A673 (cell line): ENCODE measurements at places on chromosomes 4 and X. TPM values are rescaled to one million over a fixed set of nuclear protein-coding genes. Genes with fewer than 3 reads are reported as not detected.

Gene BGN
- 51.8 and 90.9 TPM in 2 replicates for total RNA-seq

Gene C1GALT1C1
- total RNA-seq = 9.5 and 10.2 TPM in 2 replicates

Gene KCTD8
- not detected in 2 replicates for total RNA-seq

Gene ATG4A
- 3.8 and 4.8 TPM in 2 replicates for total RNA-seq

Gene USO1
- total RNA-seq = 35.6 and 36.1 TPM in 2 replicates

Gene MTNR1A
- 1.2 and 3.0 TPM in 2 replicates for total RNA-seq

Gene DSPP
- total RNA-seq = not detected in 2 replicates

Gene WAS
- 0.90 and 1.1 TPM in 2 replicates for total RNA-seq

Gene GUCY1B1
- not detected in 2 replicates for total RNA-seq

Gene SUPT20HL2
- total RNA-seq = not detected in 2 replicates

Gene TBC1D8B
- total RNA-seq = 0.41 and 0.61 TPM in 2 replicates

Gene PPP4R3C
- total RNA-seq = not detected in 2 replicates

Gene GDI1
- 137 and 139 TPM in 2 replicates for total RNA-seq

Gene SMIM10
- not detected in 2 replicates for total RNA-seq

- no peak for DNase-seq
- no peaks in the 10 kb centered on the region for H3K36me3 ChIP-seq
- H3K4me1 ChIP-seq = no peaks in the 10 kb centered on the region
- H3K4me3 ChIP-seq = no peak overlapping the region
Measured at GRCh38 chr4:142202404-142203332, 566.3 kb downstream of the IL15 start.

GRCh38 chrX:149213264-149213663, 291.8 kb downstream of the IDS start:
- no peaks in the 10 kb centered on the region for H3K36me3 ChIP-seq
- H3K27ac ChIP-seq = no peak overlapping the region
- no peak for DNase-seq
- H3K27me3 ChIP-seq = no peaks in the 10 kb centered on the region
- H3K4me3 ChIP-seq = no peak overlapping the region

DNA sequence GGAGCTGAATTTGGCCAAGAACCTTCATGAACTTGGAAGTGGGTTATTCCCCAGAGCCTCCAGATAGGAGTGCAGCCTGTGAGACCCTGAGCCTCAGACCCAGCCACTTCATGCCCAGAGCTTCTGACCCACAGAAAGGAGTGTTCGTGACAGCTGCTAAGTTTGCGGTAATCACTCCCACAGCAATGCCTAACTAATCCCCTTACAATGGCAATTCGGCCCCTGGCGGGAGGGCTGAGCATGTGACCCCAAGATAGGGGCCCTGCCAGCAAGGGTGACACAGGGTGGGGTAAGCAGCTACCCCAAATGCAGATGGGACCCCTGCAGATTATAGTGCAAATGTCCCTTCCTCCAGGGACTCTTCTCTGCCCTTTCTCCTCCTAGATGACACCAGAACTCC, 22.5 kb downstream of the PNMA6E start:
- no peaks in the 10 kb centered on the region for H3K36me3 ChIP-seq
- H3K4me1 ChIP-seq = no peaks in the 10 kb centered on the region
- DNase-seq = no peak
- H3K27ac ChIP-seq = no peak overlapping the region
- H3K27me3 ChIP-seq = no peaks in the 10 kb centered on the region
- no peak overlapping the region for H3K4me3 ChIP-seq

DNA sequence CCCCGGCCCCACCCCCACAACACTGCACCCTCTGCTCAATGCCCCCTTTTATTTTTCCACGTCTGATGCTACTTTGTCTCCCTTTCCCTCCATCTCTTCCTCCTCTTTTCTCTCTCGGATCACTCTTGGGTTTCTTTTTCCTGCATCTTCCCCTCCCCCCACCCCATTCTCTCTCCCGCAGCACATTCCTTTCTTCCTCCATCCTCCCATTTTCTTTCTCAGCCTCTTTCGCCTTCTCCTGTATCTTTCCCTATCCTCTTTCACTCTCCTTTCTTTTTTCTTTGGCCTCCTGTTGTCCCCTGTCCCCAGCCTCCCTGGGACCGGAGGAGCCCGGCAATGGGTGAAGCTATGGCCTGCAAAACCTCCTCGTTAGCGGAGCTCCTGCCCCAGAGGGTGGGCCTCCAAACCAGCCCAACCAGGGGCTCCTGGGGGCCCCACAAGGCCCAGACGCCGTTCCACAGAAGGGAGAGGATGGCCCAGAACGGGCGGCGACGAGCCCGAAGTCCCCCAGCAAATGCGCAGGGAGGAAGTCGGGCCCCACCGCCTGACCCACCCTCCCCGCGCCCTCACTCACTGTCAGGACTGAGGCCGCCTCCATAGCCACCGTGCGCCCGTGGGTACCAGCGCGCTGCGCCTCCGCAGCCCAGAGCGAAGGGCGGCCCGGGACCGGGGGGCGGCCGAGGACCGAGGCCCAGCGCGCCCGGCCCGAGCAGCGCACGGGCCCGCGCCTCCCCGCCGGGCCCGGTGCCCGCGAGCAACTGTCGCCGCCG, 807 bp downstream of the HMX1 start:
- no peak overlapping the region for H3K4me3 ChIP-seq
- no peaks in the 10 kb centered on the region for H3K4me1 ChIP-seq
- DNase-seq = no peak
- no peak overlapping the region for H3K27ac ChIP-seq

DNA sequence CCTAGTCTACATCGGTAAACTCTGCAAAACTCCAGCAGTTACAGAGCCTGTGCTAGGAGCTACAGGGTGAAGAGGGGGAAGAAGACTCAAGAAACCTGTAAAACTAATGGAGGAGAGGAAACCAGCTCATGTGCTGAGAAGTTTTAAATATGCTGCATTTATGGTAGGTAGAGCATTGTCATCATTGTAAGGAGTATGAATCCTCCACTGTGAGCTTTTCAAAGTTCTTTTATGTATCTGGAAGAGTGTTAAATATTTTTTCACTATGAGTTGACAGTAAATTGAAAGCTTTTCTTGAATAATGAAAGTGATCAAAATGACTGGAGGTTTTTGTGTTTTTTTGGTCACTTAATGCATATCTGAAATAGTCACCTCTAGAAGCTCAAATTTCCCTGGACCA, 46.2 kb downstream of the SEPTIN11 start:
- H3K27ac ChIP-seq = no peak overlapping the region
- H3K36me3 ChIP-seq = peaks cover 8% of the 10 kb centered on the region
- DNase-seq = no peak
- no peaks in the 10 kb centered on the region for H3K27me3 ChIP-seq
- H3K4me1 ChIP-seq = peaks cover 5% of the 10 kb centered on the region

DNA sequence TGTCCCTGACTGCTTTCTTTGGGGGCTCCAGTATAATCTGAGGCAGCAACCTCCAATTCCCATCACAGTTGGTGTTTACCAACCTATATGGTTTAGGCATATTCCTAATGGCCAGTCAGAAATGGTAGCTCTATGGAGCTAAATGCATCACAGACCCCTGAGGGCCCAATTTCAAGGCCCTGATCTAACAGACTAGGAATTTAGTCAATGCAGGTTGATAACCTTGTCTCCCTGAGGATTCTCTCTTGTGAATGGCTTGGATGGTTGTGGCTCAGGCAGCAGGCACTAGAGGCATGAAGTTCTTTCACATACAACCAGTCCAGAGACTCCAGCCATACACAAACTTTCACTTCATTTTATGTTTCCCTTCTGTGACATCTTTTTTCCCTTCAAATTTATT, 59.4 kb downstream of the TMPRSS11F start:
- H3K4me3 ChIP-seq = no peak overlapping the region
- H3K27ac ChIP-seq = no peak overlapping the region
- no peak for DNase-seq
- no peaks in the 10 kb centered on the region for H3K36me3 ChIP-seq
- H3K4me1 ChIP-seq = no peaks in the 10 kb centered on the region

DNA sequence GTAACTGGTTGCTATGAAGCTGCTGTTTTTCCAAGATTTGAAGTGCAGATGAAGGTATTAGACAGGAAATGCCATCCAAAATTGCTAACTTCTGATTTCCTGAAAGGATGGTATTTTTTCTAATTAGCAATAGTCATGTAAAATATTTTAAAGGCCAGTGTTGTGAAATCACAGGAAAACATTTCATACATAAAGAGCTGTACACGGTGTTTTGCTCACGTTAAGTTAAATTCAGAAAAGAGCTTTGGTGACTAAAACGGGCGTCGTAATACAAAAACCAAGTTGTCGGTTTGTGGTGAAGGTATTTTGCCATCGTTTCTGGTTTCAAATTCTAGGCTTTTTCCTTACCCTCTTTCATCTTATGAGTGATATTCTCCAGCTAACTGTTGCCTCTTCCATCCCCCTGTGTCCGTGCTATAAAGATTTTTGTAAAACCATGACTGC, 39.8 kb downstream of the AFF1 start:
- peak; percentile 88 for DNase-seq
- H3K36me3 ChIP-seq = no peaks in the 10 kb centered on the region

DNA sequence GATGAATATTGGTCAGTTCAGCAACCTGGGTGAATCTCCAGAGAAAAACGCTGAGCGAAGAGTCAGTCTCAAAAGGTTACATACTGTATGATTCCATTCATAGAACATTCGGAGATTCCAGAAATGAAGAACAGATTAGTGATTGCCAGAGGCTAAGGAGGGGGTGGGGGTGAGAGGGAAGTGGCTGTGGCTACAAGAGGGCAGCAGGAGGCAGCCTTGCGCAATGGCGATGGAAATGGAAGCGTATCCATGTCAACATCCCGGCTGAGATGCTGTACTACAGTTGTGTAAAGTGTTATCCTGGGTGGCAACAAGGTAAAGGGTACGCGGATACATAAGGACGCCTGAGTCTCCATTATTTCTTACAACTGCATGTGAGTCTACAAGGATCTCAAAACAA, 18.0 kb downstream of the LYAR start:
- H3K4me3 ChIP-seq = no peak overlapping the region
- H3K4me1 ChIP-seq = no peaks in the 10 kb centered on the region

- H3K36me3 ChIP-seq = no peaks in the 10 kb centered on the region
- H3K4me1 ChIP-seq = peaks cover 27% of the 10 kb centered on the region
- no peak overlapping the region for H3K27ac ChIP-seq
- no peaks in the 10 kb centered on the region for H3K27me3 ChIP-seq
Measured at GRCh38 chrX:39726771-39727170, 371.0 kb downstream of the BCOR start.

- no peaks in the 10 kb centered on the region for H3K4me1 ChIP-seq
- no peak overlapping the region for H3K4me3 ChIP-seq
- no peak overlapping the region for H3K27ac ChIP-seq
- DNase-seq = no peak
Measured at GRCh38 chr4:151238477-151238876, 38.5 kb upstream of the PRSS48 start.

DNA sequence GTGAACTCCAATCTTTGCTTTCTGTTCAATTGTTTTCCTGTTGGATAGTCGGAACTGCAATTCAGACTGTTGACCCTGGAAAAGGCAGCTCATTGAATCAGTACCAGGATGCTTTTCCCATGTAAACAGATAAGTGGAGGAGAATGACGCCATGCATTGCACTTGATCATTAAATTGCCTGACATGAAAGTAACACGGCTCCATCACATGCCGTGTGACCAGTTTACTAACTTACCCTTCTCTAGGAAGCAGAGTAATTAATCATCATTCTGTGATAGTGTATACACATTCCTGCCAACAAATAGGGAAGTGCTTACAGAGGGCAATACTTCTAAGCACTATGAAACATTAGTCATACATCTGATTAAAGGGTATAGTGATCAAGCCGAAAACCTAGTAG, 101.4 kb downstream of the PPARGC1A start:
- H3K36me3 ChIP-seq = no peaks in the 10 kb centered on the region
- no peak overlapping the region for H3K27ac ChIP-seq
- H3K4me3 ChIP-seq = no peak overlapping the region
- H3K4me1 ChIP-seq = no peaks in the 10 kb centered on the region

GRCh38 chr4:181254771-181255170, 988.4 kb upstream of the TENM3 start:
- DNase-seq = no peak
- no peak overlapping the region for H3K4me3 ChIP-seq
- peaks cover 12% of the 10 kb centered on the region for H3K27me3 ChIP-seq
- H3K36me3 ChIP-seq = no peaks in the 10 kb centered on the region
- H3K27ac ChIP-seq = no peak overlapping the region

- no peak overlapping the region for H3K27ac ChIP-seq
- H3K27me3 ChIP-seq = no peaks in the 10 kb centered on the region
- no peak overlapping the region for H3K4me3 ChIP-seq
- peak; percentile 65 for DNase-seq
- no peaks in the 10 kb centered on the region for H3K36me3 ChIP-seq
Measured at GRCh38 chrX:37912304-37912703, 64.9 kb upstream of the DYNLT3 start.

GRCh38 chr4:151473521-151474097, 64.6 kb downstream of the FHIP1A start:
- H3K4me1 ChIP-seq = no peaks in the 10 kb centered on the region
- DNase-seq = no peak
- no peak overlapping the region for H3K27ac ChIP-seq
- no peaks in the 10 kb centered on the region for H3K36me3 ChIP-seq

- no peak overlapping the region for H3K27ac ChIP-seq
- DNase-seq = no peak
- no peaks in the 10 kb centered on the region for H3K36me3 ChIP-seq
- H3K27me3 ChIP-seq = no peaks in the 10 kb centered on the region
- no peaks in the 10 kb centered on the region for H3K4me1 ChIP-seq
- no peak overlapping the region for H3K4me3 ChIP-seq
Measured at GRCh38 chr4:67608027-67608426, 49.5 kb downstream of the STAP1 start.

DNA sequence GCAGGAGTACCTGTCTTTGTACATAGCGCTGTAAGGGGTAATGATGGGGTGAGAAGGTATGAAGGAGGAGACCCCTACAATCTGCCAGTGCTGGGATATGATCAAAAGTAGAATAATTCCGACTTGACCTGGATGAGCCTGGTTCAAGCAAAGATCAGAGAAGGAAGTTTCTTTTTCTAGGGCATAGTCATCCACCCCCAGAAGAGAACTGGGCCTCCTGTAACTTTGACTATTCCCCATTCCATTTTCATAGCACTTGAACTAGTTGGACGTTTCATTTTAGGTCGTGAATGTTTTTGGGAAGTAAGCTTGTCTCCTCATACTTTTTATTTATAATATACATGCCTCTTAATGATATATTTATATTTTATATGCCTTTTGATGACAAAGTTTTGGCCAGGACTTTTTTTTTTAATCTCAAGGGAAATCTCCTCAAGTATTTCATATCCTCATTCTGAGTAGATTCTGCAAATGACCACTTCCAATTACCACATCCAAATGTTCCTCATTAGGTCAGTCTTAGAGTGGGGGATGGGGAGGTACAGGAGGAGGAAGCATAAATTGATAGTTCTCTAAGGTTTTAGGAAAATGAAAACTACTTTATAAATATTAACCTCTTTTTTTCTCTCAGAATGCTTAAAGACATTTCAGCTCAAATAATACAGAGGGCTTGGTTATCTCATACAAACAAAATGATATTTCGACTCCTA, 3.5 kb downstream of the CXorf58 start:
- H3K27ac ChIP-seq = no peak overlapping the region
- DNase-seq = no peak
- no peaks in the 10 kb centered on the region for H3K27me3 ChIP-seq
- H3K4me3 ChIP-seq = no peak overlapping the region
- no peaks in the 10 kb centered on the region for H3K4me1 ChIP-seq

GRCh38 chrX:7147413-7147977, at the start of gene STS:
TSS of gene STS (plus strand) at chrX:7147712. CDS start at chrX:7253200, 105,488 bp downstream.
- H3K4me3 ChIP-seq = peak within 1 kb of the TSS; percentile 61
- H3K27me3 ChIP-seq = no peaks in the 10 kb centered on the region
- peak within 1 kb of the TSS; percentile 84 for H3K27ac ChIP-seq
- peak; percentile 52 for DNase-seq
- no peaks in the 10 kb centered on the region for H3K36me3 ChIP-seq
- H3K4me1 ChIP-seq = no peaks in the 10 kb centered on the region
